ENCODE measurements at places on chromosomes 7 and 10. TPM values are rescaled to one million over a fixed set of nuclear protein-coding genes. Genes with fewer than 3 reads are reported as not detected.

The HOXA3 gene
- total RNA-seq, result not detected

DNA sequence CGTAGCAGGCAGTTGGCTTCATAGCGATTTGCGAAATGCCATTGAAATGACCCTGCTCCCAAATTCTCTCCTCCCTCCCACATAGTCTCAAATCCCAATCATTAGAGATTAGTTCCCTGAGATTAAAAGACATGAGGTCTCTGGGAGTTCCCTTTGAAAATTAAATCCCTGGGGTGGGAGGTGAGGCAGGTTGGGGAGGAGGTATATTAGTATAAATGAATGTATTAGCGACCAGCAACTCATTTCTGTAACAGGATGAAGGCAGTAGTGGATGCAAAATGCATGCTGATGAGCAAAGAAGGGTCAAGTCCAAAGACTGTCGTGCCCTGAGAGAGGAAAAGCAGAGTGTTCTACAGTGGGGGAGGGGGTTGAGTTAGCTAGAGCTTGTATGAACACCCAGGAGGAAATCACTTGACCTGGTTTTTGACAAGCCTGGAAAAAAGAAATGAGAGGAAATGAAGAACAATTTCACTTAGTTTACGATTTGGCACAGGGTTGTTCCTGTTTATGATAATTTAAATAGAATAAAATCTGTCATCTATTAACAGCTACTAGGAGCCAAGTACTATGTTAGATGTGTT lies 79.6 kb upstream of the MTPN start:
- H3K27me3 ChIP-seq, result no peaks in the 10 kb centered on the region
- H3K4me3 ChIP-seq, result no peak overlapping the region
- no peaks in the 10 kb centered on the region for H3K36me3 ChIP-seq
- no peak for DNase-seq

The PDZD7 gene
- 1.9 TPM for total RNA-seq

DNA sequence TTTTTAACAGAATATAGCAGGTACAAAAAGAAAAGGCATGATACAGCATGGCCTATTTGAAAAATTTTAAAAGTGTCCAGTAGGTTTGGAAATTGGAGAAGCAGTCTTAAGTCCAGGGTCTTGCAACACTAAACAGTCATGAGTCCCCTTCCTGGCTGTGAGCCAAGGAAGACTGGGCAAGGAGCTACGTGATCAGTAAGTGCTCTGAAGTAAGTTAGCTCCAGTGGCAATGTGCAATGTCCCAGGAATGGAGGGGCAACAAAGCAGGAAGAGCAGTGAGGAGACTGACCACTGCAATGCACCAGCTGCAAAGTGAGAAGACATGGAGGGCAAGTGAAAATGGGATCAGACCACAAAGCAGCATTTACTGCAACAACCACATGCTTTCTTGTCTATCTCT lies 72.9 kb upstream of the GRID1 start:
- H3K27ac ChIP-seq, result no peak overlapping the region
- no peak for DNase-seq
- H3K4me3 ChIP-seq, result no peak overlapping the region
- no peaks in the 10 kb centered on the region for H3K27me3 ChIP-seq

The ZNF777 gene
- total RNA-seq, result 13.6 TPM

Measured in WTC11 (cell line).